ENCODE measurements at places on chromosomes 11 and 22. TPM values are rescaled to one million over a fixed set of nuclear protein-coding genes. Genes with fewer than 3 reads are reported as not detected.

The C11orf91 gene
- total RNA-seq = not detected

The OR4A16 gene
- not detected for total RNA-seq

The MAJIN gene
- total RNA-seq = not detected

The PANX3 gene
- not detected for total RNA-seq

The MUC6 gene
- not detected for total RNA-seq

DNA sequence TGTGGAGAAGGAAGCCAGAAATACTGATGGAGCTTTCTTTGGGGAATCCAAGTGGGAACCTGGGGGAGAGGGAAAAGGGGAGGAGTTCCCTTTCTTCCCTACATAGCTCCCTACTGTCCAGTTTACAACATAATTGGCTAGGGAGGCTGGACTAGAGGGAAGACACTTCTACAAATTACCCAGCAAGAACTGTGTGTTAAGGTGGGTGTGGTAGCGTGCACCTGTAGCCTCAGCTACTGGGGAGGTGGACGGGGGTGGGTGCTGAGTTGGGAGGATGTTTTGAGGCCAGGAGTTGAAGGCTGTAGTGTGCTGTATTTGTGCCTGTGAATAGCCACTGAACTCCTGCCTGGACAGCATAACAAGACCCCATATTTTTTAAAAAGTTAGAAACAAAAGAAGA is 74.0 kb downstream of the NAV2 start:
- H3K27ac ChIP-seq = no peak overlapping the region
- H3K4me1 ChIP-seq = no peaks in the 10 kb centered on the region
- no peaks in the 10 kb centered on the region for H3K36me3 ChIP-seq
- H3K27me3 ChIP-seq = no peaks in the 10 kb centered on the region
- no peak overlapping the region for H3K4me3 ChIP-seq
- no peak for DNase-seq

DNA sequence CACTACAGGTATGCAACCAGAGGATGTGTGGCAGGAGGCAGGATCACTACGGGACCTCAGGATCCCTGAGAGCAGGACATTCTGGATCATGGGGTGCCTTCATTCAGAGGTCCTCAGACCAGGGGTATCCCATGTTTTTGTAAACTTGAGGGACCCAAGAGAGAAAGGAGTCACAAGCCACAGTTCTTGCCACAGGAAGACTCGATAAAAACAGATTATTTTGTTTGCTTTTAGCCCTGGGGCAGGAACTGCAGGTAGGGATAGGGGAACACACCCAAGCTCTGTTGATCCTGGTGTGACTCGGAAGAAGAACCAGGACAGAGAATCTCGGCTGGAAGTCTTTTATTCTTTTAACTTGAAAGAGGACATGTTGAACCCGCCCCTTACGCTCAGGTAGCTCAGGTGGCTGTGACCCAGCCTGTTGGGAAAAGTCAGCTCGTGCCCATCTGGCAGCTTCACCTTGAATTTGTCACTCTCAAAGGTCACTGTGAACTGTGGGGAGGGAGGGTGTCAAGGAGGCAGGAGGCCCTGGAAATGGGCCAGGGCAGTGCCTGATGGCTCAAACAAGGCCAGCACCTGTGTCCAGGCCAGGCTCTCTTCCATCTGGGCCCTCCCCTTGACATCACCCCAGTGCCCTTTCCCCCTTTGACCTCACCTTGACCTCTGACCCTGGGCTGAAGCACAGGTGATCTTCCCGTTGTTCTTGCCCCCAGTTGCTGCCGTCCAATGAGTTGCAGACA is 9.8 kb downstream of the LGALS2 start:
- H3K4me1 ChIP-seq = peaks cover 5% of the 10 kb centered on the region
- peaks cover 26% of the 10 kb centered on the region for H3K36me3 ChIP-seq
- no peak overlapping the region for H3K4me3 ChIP-seq
- no peak overlapping the region for H3K27ac ChIP-seq
- no peaks in the 10 kb centered on the region for H3K27me3 ChIP-seq

DNA sequence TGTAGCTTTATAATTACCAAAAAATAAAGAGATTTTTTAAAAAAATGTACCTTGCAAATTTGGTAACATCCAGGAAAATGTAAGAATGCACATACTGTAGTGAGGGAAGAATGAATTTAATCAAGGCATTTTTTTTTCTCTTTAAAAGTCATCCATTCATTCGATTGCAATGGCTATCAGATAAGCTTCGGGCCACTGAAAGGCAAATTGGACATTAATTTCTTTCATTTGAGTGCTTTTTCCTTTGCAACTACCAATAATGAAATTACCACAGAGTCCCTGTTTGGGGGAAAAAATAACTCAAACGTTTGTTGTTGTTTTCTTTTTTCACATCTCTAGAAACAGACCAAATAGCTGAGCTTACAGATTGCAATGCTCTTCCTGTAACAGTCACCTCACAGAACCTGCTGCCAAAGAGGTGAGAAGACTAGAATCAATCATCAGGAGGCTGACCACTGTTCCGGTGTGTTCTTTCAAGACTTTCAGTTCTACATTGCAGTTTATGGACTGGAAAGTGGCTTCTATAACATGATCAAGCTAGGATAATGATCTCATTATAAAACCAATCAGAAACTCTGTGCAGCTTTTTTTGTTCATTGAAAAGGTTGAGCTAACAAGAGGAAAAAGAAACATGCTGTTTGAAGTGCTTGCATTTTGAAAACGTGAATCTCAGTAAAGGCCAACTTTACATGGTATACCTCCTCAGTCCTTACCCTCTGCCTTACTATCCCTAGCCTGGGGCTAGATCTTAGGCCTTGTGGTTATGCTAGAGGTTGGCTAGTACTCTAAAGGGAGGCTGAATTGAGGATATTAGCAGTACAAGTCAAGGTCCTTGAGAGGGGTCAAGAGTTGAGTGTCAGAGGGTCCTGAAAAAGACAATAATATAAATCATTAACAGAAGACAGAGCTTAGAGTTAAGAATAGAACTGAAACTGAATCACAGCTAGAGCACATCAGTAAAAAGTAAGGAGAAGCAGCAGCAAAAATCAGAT is 1276.1 kb downstream of the LRRC4C start:
- H3K27ac ChIP-seq = no peak overlapping the region
- H3K4me1 ChIP-seq = no peaks in the 10 kb centered on the region
- no peak for DNase-seq
- H3K4me3 ChIP-seq = no peak overlapping the region
- no peaks in the 10 kb centered on the region for H3K36me3 ChIP-seq
- H3K27me3 ChIP-seq = no peaks in the 10 kb centered on the region

DNA sequence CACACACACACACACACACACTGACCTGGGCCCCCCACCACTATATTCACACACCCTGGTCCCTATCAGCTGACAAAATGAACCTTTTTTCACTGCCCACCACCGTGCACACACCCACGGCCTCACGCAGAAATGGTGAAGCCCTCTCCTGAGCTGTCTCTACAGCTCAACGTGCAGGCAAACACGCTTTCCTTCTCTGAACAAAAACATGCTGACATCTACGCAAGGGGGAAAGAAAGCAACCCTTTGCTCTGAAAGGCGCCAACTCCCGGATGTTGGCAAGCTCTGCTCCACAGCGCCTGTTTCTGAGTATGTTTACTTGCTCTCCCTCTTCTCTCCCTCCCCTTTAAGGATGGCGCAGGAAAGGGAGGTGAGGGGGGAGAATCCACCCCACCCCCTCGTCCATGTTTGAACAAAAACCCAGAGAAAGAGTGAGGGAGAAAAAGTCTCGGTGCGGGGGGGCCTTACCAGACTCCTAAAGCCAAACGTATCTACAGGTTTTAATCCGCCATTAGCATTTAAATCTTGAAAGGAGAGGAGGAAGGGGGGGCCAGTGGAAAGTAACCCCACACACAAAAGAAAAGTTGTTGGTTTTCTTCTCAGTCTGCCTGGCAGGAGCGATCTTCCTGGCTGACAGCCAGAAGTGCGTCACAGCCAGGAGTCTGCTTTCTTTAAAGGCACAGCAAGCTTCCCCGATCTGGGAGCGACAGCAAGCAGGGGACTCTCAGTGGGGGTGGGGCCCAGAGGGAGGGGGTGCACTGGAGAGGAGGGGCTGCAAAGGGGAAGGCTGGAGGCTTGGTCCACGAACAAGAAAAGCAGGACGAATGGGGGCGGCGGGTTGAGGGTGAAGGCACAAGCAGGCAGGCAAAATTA is 39.6 kb downstream of the NUMA1 start:
- no peaks in the 10 kb centered on the region for H3K36me3 ChIP-seq
- H3K4me1 ChIP-seq = peaks cover 18% of the 10 kb centered on the region
- H3K27me3 ChIP-seq = no peaks in the 10 kb centered on the region
- peak; percentile 93 for DNase-seq
- H3K4me3 ChIP-seq = peak overlapping the region; percentile 96

GRCh38 chr22:37154925-37155712 is 5.4 kb upstream of the IL2RB start:
- H3K27ac ChIP-seq = no peak overlapping the region
- H3K36me3 ChIP-seq = no peaks in the 10 kb centered on the region
- H3K27me3 ChIP-seq = peaks cover 3% of the 10 kb centered on the region
- no peak for DNase-seq
- H3K4me3 ChIP-seq = no peak overlapping the region

DNA sequence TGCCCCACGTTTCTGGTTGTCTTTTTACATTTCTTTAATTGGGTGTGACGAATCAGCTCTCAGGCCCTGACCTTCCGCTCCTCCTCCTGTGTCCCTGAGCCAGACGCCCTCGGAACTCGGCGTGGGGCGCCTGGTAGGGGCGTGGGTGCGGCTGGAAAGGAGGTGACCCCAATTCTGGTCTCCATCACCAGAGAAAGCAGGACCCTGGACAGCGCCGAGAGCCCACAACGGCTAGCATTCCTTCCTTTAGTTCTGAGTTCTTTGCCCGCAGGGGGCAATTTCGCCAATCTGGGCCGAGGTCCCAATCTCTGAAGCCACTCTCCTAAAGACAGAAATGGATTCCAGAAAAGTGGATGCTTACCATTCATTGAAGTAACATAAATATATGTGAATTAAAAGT is 11.7 kb upstream of the RBMXL2 start:
- no peak for DNase-seq
- H3K36me3 ChIP-seq = no peaks in the 10 kb centered on the region
- no peaks in the 10 kb centered on the region for H3K27me3 ChIP-seq
- no peaks in the 10 kb centered on the region for H3K4me1 ChIP-seq
- no peak overlapping the region for H3K4me3 ChIP-seq

DNA sequence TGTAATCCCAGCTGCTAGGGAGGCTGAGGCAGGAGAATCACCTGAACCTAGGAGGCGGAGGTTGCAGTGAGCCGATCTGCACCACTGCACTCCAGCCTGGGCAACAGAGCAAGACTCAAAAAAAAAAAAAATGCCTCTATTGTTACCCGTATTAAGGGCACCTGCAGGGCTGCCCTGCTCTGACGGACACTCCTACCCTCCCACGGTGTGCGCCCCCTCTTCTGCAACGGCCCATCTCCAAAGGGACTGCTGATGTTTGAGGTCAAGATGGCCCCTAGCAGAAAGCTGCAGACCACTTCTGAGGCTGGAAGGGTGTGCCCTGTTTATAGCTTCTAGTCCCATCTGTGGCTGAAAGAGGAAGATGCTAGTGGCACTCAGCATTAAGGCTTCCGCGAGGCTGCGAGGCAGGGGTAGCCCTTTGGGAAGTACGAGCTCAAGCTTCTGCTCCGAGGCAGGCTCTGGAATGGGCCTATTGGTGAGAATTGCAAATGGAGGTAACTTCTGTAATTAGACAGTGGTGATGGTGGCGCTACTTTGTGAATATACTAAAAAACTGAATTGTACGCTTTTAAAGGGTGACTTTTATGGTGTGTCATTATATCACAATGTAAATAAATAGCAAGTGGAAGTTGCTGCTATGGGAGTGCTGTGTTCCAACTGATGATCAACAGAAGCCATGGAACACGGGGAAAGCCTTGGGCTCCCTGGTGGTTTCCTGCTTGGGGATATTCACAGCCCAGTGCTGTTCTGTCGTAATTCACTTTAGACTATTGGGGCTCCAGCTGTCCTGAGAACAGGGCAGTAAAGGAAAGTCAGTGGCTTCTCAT is 24.3 kb downstream of the ARFGAP2 start:
- H3K36me3 ChIP-seq = no peaks in the 10 kb centered on the region
- H3K4me1 ChIP-seq = peaks cover 11% of the 10 kb centered on the region
- no peak overlapping the region for H3K4me3 ChIP-seq
- H3K27ac ChIP-seq = no peak overlapping the region
- DNase-seq = no peak

DNA sequence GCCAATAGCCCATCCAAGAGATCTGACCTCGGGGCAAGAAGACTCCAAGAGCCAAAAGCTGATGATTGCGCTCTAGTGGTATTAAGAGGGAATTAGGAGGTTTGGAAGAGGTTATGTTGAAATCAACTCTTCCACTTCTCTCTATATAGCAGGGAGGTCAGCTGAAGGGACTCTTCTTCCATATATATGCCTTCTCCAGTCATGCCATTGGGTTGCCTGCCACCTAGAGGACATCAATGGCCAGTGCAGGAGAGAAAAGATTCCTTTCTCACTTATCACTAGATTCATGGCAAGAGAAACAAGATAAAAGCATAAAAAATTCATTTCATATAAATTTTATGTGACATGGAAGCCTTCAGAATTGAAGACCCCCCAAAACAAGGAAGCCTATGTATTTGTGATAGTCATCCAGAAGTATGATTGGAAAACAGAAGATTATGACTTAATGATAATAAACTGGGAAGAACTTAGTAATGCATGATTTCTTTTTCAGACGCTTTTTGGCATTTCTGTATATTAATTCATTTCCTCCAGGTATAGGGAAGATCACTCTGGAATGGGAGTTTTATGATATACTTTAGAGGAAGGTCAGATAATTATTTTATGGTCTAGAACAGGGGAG is 435.1 kb upstream of the DDI1 start:
- no peaks in the 10 kb centered on the region for H3K36me3 ChIP-seq
- no peak overlapping the region for H3K27ac ChIP-seq
- H3K27me3 ChIP-seq = no peaks in the 10 kb centered on the region
- no peak overlapping the region for H3K4me3 ChIP-seq
- no peaks in the 10 kb centered on the region for H3K4me1 ChIP-seq

- H3K4me1 ChIP-seq = peaks cover 6% of the 10 kb centered on the region
- no peak overlapping the region for H3K4me3 ChIP-seq
- no peaks in the 10 kb centered on the region for H3K27me3 ChIP-seq
- peak overlapping the region; percentile 10 for H3K27ac ChIP-seq
Observed at GRCh38 chr11:1303973-1304372, 5.5 kb downstream of the TOLLIP start.

GRCh38 chr22:35809816-35810215 is 92.1 kb downstream of the APOL5 start:
- H3K36me3 ChIP-seq = peaks cover 11% of the 10 kb centered on the region
- no peaks in the 10 kb centered on the region for H3K4me1 ChIP-seq
- H3K27me3 ChIP-seq = no peaks in the 10 kb centered on the region
- no peak overlapping the region for H3K4me3 ChIP-seq
